ENCODE measurements at places on chromosomes 1 and 21.

DNA sequence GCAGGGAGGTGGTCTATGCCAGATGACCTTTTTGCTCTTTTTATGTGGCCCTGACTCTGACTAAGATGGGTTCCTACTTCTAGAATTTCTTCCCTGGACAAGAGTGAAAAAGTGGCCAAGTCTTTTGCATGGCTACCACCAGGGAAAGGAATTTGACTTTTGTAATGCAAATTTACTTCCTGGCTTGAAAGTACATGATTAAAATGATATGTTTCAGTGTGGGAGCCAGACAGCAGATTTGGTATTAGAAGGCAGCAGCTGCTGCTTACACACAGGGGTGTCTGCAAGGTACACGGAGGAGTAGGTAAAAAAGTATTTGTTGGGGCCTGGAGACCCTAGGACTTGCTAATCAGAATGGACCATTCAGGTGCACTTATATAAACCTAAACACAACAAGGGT lies 78.4 kb downstream of the KCND3 start:
- no peak for DNase-seq

DNA sequence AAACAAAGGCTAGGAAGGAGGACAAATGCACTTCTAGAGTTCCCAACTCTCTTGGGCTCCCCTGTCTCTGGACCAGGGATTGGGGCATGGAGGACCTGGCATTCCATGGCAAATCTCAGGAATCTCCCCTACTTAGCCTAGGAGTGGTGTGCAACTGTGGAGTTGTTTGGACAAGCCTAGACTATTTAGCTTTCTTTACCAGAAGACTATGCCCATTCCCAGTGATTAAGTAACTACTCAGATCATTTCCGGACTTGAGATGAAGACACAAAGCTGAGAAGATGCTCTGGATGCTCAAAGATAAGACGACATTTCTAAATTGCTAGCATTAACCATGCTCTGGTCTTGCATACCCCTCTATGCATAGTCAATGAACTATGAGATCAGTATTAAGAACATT lies 13.7 kb upstream of the MARK1 start:
- no peak for DNase-seq

GRCh38 chr1:154288661-154289060 lies 16.2 kb downstream of the HAX1 start:
- no peak for DNase-seq

DNA sequence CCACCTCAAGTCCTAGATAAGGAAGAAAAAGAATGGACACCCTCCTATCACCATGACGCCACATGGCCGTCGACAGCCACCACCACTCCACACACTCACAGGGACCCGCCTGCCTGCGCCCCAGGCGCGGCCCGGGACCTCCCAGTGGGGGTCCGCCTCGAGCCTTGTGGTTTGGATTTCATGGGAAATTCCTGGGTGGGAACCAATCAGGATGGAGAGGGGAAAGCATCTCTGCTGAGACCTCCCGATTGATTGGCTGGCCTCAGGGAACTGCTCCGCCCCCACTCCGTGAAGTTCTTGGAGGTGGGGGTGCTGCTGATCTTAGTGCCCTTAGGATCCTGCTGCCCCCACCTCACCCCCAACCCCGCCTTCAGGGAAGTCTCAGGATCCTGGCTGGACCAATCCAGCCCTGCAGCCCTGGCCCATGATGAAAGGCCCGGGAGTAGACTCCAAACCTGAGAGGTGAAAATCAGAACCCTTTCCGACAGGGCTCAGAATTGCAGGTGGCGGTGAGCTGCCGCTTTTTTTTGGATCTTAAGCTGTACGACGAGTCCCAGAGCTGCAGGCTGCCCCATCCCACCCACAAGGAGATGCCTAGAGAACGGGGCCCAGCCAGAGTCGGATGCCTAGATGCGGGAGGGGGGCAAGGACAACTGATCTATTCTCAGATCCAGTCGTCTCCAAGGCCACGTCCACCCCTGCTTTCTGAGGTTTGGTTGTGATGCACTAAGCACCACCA lies 29.0 kb upstream of the TMEM51 start:
- no peak for DNase-seq

GRCh38 chr1:178726545-178726944 lies 1.5 kb downstream of the RALGPS2 start:
- no peak for DNase-seq

- no peak for DNase-seq
Measured at GRCh38 chr1:203080456-203080855, 5.4 kb downstream of the MYOG start.

- no peak for DNase-seq
Measured at GRCh38 chr1:84083307-84083706, 60.8 kb upstream of the PRKACB start.

DNA sequence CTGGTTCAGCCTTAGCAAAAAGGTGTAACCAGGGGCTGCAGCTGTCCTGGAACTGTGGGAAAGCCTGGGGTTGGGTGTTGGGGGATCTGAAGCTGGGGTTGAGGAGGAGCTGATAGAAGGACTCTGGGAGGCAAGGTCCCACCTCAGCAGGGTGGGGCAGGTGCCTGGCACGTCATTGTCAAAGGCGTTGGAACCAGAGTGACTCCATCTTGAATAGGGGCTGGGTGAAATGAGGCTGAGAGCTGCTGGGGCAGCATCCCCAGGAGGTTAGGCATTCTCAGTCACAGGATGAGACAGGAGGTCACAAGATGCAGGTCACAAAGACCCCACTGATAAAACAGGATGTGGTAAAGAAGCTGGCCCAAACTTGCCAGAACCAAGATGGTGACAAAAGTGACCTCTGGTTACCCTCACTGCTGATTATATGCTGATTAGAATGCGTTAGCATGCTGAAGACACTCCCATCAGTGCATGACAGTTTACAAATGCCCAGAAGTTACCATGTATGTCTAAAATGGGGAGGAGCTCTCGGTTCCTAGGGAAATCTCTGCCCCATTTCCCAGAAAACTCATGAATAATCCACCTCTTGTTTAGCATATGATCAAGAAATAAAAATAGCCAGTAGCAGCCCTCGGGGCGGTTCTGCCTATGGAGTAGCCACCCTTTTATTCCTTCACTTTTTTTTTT lies 85.4 kb downstream of the IER5 start:
- DNase-seq: no peak

- no peak for DNase-seq
Measured at GRCh38 chr1:32998997-32999396, 34.4 kb upstream of the RNF19B start.

- DNase-seq: no peak
Measured at GRCh38 chr1:245396615-245397014, 241.8 kb downstream of the KIF26B start.

- DNase-seq: no peak
Measured at GRCh38 chr1:224116131-224116530, 2.2 kb downstream of the FBXO28 start.

GRCh38 chr21:20377250-20377649 lies 621.0 kb upstream of the NCAM2 start:
- DNase-seq: no peak

GRCh38 chr21:38208118-38208517 lies 48.7 kb upstream of the KCNJ15 start:
- DNase-seq: no peak

GRCh38 chr1:116768416-116769103 lies 14.3 kb downstream of the CD2 start:
- no peak for DNase-seq

- no peak for DNase-seq
Measured at GRCh38 chr1:29379443-29380073, 143.2 kb downstream of the PTPRU start.

DNA sequence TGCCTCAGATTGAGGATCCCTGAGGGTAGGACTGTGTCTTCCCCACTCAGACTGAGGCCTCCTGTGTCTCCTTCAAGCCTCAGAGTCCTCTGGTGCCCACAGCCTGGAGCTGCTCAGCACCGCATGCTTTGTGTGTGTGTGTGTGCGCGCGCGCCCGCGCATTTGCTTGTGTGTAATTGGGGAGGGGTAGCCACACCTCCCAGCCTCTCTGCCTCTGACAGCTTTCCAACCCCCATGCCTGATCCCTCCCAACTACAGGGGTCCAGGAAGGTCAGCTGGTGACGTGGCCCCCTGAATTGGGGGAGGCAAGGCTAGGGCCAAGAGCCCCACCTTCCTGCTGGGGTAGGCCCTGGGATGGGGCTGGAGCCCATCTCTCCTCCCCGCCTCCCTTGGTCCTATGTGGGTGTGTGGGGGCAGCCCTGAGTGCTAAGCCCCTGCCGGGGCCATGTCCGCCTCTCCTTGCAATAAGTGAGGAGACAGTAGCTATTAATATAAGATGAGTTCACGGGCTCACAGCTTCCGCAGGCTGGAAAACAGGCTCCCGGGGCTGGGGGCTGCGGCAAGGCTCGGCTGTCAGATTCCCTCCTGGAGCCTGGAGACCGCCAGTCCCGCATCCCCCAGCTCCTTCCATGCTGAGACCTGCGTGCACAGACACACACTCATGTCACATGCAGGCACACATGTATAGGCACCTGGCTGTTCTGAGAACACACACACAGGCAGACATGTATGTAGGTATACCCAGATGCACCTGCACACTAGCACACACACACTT lies 7.0 kb downstream of the GPR3 start:
- no peak for DNase-seq

- no peak for DNase-seq
Measured at GRCh38 chr1:21308330-21308729, 18.1 kb upstream of the ECE1 start.

DNA sequence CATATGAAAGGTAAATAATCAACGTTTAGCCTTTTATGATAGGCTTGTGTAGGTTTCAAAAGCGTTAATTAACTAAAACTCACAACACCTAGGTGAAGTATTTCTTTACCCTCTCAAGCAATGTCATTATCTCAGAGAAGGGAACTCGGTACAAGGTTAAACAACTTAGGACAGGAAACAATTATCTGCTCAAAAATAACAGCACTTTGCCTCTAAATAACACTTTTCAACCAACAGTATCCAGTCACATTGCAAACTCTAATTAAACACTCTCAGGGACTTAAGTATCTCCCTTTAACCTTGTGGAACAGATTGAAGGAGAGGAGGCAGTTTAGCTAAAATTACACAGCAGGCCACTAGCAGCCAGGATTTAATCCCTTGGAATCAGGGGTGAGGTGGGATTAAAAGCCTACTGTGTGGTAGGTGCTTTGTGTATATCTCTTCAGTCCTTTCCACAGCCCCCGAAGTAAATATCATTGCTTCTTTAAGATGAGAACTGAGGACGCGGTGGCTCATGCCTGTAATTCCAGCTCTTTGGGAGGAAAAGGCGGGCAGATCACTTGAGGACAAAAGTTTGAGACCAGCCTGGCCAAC lies 5.2 kb upstream of the AKNAD1 start:
- no peak for DNase-seq

DNA sequence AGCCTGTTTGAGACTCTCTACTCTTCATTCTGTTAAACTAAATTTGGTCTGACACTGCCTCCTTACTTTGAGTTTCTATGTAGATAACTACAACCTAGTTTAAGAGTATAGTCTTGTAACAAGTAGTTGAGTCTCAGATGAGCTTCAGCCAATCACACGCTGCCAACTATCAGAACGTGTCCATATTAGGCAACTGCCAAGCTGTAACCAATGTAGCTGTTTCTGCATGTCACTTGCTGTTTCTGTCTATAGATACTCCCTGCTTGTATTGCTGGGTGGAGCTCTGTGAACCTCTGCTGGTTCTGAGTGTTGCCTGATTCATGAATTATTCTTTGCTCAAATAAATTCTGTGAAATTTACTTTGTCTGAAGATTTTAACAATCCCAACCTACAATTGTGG lies 452.6 kb upstream of the NR5A2 start:
- DNase-seq: no peak

GRCh38 chr21:33670076-33670978 lies 28.0 kb downstream of the ITSN1 start:
- DNase-seq: no peak

DNA sequence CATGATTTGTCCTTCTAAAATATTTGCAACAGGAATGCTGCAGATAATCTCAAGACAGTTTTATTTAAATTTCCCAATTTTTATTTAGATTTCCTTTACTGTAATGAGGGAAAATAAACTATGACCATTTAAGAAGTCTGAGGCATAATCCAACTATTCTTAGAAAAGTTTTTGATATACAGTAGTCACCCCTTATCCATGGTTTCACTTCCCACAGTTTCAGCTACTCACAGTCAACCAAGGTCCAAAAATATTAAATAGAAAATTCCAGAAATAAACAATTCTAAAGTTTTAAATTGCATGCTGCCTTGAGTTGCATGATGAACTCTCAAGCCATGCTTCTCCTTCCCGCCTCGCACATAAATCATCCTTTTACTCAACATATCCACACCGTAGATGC lies 33.3 kb downstream of the TOR3A start:
- no peak for DNase-seq

- no peak for DNase-seq
Measured at GRCh38 chr1:198880397-198880796, 241.6 kb downstream of the PTPRC start.

GRCh38 chr1:181317261-181317930 lies 165.9 kb upstream of the CACNA1E start:
- DNase-seq: no peak

DNA sequence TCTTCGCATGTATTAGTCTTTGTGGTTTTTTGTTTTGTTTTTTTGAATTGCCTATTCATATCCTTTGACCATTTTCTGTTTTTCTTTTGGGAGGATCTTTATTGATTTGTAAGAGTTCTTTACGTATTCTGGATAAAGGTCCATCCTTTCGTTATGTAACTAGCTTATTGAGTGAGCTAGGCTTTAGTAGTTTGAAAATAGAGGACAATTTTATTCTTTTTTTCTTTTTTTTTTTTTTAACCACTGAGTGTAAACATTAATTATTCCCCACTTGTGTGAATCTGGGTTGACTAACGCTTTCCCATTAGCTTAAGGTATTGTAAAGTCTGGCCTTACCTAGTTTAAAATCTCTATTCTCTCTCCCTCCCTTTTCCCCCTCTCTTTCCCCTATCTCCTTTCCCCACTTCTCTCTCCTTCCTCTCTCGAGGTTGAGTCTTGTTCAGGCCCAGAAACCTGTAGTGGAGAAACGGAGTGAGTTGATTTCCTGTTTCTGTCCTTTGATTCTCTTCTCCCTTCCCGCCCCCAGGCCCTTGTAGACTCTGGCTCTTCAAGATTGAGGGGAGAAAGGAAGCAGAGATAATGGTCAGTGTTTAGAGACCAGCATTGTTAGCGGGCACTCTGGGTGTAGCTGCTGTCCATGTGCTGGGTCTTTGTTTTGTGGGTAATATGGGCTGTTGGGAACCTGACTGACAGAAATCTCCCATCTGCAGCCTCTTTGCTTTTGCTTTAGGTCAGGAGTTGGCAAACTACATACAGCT lies 1.5 kb downstream of the MORC3 start:
- DNase-seq: no peak

DNA sequence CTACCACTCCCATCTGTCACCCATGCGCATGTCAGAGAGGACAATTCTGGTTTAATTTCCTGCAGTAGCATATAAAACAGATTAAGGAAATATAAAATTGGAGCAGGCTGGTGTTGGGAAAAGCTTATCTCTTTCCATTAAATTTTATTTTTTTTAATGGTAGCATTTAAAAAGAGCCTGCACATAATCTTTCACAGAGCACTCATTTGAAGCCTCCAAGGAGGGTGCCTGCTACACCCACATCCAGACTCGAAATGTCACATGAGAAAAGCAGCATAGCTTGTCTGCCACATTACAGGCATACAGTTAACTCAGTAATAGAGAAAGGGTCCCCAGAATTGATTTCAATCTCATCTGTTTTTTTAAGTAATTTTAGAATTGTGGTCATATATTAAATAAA lies 599.0 kb downstream of the KIF26B start:
- DNase-seq: no peak

Data from activated CD8-positive, alpha-beta memory T cell treated with anti-CD3 and anti-CD28 coated beads for 4 hours (primary cell).